ENCODE measurements at places on chromosomes 3 and 15.

DNA sequence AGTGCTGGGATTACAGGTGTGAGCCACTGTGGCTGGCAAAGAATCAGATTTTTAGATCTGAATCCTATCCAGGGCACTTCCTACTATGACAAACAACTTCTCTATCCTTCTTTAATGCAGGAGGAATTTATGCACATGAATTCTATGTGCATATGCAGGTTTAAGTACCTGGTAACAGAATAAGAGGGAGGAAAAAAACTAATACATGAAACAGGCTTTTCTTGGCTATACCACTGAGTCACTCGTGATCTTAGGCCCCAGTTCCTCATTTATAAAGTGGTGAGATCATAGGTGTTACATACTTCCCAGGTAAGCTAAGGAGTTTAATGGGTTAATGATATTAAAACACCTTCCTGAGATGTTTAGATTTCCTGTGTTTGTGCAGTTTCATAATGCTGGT, 108.2 kb downstream of the TP63 start:
- no peak for DNase-seq

DNA sequence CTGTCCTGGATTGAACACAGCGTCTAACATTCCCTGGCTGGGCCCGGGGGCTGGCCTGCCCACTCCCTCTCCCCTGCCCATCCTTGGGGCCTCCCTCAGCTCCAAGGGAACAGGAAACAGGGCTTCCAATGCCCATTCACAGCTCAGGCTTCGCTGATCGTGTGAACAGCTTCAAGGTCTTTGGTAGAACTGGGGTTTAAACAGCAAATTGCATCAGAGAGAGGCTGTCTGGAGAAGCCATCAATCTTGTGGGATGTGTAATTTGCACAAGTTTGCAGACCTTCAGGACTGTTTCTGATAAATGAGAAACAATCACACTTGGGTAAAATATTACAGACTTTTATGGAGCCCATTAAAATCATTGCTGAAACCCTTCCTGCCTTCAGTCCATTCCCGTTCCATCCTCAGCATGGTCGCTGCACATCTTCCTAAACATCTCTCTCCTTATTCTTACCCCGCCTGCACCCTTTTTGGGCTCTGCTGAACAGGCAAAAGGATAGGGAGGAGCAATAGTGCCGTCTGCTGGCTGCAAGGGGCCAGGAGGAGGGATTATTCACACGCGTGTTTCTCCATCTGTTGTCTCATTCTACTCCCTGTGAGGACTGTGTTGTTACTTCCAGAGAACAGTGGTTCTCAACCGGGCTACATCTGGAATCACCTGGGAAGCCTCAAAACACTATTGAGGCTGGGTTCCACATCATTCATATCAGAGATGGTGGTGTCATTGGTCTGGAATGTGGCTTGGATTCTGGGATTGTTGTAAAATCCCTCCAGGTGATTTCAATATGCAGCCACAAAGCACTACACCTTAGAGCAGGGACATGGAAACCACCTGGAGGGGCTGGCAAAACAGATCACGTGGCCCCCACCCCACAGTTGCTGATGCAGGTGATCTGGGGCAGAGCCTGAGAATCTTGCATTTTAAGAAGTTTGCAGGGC, 116.3 kb downstream of the CLSTN2 start:
- DNase-seq = no peak

DNA sequence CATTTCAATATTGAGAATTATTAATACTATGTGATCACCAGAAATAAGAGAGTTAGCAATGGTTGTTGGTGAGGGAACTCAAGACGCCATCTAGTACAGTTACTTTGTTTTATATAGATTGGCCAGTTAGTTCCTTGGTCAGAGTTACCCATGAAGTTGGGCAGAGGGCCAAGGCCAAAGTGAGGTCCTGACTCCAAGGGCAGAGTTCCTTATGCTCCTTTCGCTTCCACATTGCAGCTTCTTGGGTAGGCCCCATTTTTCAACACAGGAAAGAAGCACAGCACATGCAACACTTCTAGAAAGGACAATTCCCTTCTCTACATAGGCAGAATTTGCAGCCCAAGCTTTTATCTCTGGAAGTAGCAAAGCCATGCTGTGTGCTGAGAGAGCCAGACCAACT, 178.6 kb downstream of the KCNAB1 start:
- no peak for DNase-seq

GRCh38 chr3:186516646-186517045, 27.5 kb downstream of the CRYGS start:
- DNase-seq = no peak

GRCh38 chr3:42742259-42742658, 30.8 kb downstream of the CCDC13 start:
- no peak for DNase-seq

- DNase-seq = no peak
Measured at GRCh38 chr3:44654039-44654438, 5.5 kb downstream of the ZNF35 start.

- DNase-seq = no peak
Measured at GRCh38 chr3:177141899-177142646, 55.2 kb downstream of the TBL1XR1 start.

GRCh38 chr3:67610458-67610857, 44.0 kb downstream of the SUCLG2 start:
- DNase-seq = peak; percentile 87

Data from iris pigment epithelial cell (primary cell).